Motor neuron (in vitro differentiated cells): ENCODE measurements at places on chromosomes 16 and 17.
A peak's percentile ranks its signal among the peaks of the same experiment; 100 is the strongest.

- ATAC-seq = no peak
These were observed 354.6 kb upstream of the CDH11 start for GRCh38 chr16:65476448-65476955.

- ATAC-seq = no peak
These were observed 39.3 kb upstream of the CARMIL2 start for GRCh38 chr16:67605641-67606040.

DNA sequence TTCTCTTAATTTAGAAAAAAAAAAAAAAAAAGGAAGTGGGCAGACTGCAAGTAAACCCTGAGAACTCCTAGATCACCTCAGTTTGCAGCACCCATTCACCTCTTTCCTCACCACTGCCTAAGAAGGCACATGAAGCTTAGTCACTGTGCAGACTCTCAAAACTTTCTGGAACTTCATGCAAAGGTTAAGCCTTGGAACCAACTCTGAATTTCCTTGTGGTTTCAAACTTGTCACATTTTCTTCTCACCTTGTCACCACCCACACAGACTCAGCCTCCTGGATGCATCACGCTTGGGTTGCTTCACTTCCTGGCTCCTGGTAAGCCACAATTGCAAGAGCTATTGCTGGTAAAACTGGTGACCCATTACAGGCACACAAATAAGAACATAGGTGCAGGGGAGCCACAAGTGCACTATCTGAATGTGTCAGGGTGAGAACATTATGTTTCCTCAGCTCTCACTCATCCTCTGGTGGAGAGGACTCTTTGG, 15.0 kb upstream of the CPD start:
- ATAC-seq = no peak

DNA sequence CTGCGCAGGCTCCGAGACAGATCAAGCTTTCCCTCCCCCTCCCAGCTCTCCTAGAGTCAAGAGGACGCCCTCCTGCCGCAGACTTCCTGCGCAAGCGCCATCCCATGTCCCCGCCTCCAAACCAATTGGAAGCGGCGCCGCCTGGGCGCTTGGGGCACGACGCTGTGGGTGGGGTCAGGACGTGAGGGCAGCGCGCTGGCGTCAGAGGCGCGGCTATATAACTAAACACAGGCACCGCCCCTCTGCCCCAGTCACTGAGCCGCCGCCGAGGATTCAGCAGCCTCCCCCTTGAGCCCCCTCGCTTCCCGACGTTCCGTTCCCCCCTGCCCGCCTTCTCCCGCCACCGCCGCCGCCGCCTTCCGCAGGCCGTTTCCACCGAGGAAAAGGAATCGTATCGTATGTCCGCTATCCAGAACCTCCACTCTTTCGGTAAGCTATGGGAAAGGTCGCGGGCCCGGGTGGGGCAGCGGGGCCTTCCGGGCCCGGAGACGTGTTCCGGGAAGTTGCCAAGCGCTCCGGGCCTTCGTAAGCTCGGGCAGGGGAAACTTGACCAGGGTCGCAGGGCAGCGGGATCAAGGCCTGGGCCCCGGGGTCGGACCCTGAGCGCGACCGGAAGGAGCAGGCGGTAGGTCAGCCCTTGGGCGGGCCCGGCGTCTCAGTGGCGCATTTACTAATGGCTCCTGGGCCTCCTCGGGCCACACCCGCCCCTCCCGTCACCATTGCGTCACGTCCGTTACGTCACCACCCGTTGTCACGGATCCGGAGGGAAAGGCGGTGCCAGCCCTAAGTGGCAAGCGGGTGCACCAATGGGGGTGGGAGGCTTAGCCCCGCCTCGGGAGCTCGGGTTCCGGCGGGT, at the start of gene EIF1:
Gene EIF1, plus strand, starts transcription at position 245 of the 856 bp plus-strand sequence. Its CDS starts 154 bp downstream, at position 399.
- peak; percentile 40 for ATAC-seq

DNA sequence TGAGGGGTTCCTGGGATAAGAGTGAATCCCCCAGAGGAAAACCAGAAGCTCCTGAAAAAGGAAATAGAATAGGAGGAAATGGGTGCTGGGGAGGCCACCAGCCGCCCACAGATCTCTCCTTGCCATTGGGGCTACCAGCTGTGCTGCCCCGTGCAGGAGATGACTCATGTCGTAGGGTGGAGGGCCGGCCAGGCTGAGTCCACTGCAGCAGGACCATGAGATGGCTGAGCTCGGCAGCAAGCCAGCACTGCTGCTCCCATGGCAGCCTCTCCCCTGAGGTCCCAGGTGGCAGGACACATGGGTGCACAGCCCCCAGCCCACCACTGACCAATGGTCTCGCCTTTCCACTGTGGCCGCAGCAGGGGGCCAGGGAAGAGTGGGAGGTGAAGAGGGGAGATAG, 95.5 kb downstream of the GNAO1 start:
- no peak for ATAC-seq

GRCh38 chr16:81550432-81550808, 105.8 kb downstream of the CMIP start:
- ATAC-seq = no peak
